Cardiac muscle cell (in vitro differentiated cells and primary cell): ENCODE measurements at places on chromosomes 11 and 22.

DNA sequence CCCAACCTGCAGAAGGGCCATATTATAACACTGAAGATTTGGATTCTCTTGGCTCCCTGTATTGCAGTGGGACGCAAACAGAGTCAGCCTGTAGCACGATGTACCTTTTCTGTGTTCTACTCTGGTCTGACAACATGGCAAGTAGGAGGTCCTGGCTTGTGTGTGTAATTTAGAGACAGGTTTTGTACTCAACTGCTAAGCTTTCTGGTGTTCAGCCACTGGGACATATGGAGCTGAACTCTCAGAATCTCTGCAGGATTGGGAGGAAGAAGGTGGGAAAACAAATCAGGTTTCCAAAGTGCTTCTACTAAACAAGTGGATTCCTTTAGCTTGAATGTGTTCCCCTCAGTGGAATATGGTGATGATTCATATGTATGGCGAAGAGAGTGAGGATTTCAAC is 192.5 kb upstream of the MTMR2 start:
- DNase-seq, result no peak

- peak; percentile 34 for DNase-seq
Measured at GRCh38 chr22:39994566-39995392, at the start of gene FAM83F. FAM83F (plus strand) TSS chr22:39994954; CDS start chr22:39995043, 89 bp downstream.

GRCh38 chr11:121328967-121329679 is 36.6 kb downstream of the SC5D start:
- DNase-seq, result no peak

DNA sequence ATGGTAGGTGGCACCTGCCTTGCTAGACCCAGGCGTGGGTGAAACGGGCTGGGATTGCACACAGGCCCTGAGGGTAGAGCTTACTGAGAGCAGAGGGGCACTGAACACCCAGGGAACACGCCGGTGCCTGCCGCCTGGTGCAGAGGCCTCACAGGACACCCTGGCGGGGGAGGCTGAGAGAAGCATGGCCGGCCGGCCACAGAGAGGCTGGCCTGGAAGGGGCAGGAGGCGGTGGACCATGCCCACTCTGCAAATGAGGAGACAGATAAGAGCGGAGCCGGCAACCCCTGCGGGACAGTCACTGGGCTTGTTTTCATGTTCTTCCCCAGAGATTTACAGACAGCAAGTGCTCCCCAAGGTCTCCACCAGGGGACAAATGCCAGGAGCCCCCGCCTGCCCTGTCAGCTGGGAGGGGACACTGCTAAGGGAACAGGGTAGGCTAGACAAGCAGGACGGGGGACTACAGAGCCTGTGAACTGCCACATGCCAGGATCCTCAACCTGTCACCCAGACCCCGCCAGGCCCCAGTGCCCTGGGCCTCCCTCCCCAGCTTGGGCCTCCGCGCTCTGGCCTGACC is 38.5 kb upstream of the TCF20 start:
- no peak for DNase-seq

- peak; percentile 93 for DNase-seq
Measured at GRCh38 chr22:47328550-47329243, 566.2 kb downstream of the TBC1D22A start.

DNA sequence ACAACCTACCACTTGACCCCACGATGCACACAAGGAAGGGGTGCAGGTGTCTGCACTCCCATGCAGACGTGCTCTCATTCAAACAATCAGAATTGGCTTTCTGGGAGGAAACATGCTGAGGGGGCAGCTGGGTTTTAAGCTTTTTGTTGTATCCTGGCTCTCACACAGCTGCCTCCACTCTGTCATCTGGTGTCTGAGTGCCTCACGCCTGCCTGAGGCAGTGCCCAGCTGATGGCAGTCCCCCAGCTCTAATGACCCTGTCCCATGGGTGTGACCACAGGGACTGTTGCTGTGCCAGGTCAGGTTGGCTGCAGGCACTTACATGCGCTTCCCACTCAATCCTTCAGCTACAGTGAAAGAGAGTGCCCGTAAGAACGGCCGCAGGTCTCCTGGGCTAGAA is 53.7 kb downstream of the ARFGAP3 start:
- no peak for DNase-seq

DNA sequence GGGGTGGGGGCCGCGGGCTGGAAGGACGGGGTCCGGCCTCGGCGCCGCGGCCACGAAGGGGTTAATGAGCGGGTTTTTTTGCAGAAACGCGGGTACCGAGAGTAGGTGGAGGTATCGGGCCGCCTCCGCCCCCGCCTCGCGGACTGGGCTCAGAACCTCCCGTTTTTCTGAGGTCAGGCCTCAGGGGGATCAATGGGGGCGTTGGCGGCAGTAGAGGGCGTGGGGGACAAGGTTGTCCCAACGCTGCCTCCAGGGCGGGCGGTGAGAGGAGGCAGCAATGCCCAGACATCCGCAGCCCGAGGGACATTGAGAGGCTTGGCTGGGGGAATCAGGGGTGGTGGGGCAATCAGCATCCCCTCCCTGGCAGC is 34.8 kb upstream of the PRODH start:
- DNase-seq, result no peak

- DNase-seq, result no peak
Measured at GRCh38 chr11:91802475-91802874, 422.1 kb upstream of the FAT3 start.

GRCh38 chr11:70292863-70293262 is 22.4 kb downstream of the PPFIA1 start:
- DNase-seq, result no peak

DNA sequence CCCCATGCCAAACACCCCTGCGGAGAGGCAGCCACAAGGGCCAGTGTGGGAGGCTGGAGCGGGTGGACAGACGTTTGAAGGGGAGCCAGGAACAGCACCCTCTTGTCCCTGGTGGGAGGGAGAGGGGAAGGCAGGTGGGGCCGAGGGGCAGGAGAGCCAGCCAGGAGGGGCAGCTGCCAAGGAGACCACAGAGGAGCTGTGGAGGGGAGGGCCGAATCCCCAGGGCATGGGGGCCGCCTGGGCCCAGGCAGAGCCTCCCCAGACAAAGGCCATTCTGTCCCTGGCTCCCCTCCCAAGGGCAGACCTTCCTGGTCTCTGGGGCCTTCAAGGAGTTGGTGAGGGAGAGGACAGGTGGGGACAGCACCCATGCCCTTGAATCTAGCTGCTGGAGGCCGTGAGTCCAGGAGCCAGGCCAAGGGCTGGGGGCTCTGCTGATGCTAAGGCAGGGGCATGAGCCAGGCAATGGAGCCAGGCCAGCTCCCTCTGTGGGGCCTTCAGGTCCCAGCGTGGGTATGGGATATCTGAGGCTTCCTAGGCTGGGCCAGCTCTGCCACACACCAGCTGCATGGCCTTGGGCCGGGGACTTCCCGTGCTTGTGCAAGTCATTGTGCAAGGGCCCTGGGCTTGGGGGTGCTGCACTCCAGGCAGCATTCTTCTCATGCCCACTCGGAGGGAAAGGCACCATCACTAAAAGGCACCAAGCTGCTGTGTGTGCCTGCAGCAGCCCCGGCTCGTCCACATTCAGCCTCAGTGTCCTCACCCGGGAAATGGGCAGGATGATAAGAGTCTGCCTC is 11.4 kb downstream of the EMID1 start:
- peak; percentile 74 for DNase-seq

DNA sequence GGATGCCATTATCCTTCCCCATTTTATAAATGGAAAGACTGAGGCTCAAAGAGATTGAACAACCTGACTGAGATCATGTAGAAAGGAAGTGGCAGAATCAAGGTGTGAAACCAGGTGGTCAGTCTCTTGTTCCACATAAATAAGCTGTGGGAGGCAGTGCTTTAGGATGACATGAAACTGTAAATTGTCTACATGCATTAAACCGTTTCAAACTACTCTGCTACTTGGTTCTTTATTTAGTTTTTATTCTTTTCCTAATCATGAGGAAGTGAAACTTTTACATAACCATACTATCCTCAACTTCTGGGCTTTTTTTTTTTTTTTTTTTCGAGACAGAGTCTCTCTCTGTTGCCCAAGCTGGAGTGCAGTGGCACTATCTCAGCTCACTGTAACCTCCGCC is 34.9 kb downstream of the CADM1 start:
- DNase-seq, result no peak

DNA sequence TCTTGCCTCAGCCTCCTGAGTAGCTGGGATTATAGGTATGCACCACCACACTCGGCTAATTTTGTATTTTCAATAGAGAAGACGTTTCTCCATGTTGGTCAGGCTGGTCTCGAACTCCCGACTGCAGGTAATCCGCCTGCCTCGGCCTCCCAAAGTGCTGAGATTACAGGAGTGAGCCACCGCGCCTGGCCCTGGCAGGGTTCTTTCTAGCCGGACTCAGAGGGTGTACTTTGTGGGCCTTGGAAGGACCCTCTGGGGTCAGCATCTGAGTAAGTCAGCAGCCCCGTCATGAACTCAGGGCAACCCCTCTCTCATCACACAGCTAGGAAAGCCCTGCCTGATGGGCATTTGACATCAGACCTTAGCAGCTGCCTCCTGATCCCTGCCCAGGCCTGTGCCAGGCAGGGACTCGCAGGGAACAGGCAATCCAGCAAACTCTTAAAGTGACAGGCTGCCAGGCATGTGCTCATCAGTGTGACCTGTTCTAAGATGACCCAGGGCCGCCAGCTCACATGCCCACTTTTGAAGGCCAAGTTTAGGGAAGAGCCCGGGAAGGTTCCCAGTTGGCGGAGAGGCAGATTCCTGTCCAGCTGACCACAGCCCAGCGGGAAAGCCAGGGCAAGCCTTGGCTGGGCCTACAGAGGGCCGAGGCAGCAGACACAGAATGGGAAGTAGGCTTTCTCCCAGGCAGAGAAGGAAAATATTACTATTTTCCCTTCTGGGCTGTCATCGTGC is 92.9 kb downstream of the MORC2 start:
- no peak for DNase-seq

DNA sequence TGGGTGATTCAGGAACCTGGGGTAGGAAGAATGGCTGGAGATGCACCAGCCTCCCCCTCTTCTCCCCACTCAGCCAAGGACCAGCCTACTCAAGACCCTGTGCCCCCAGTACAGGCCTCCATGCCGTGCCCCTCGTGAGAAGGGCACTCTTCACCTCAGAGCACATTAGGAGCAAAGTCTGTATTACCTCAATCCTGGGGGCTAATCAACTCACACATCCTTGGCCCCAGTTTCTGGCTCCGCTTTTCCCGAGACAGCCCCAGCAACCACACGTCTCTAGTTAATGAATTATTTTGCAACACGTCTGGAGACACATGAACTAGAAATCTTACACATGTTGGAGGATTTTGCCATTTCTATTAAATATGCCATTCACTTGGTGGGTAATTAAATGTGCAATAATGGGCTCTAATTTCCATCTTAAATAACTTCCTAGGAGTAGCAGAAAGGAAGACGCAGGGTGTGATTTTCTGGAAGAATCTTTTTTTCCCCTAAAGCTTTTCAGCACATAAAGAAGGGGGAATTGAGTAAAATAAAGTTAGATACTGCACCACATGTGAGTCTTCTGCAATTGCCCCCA is 63.0 kb downstream of the TMPRSS5 start:
- no peak for DNase-seq

DNA sequence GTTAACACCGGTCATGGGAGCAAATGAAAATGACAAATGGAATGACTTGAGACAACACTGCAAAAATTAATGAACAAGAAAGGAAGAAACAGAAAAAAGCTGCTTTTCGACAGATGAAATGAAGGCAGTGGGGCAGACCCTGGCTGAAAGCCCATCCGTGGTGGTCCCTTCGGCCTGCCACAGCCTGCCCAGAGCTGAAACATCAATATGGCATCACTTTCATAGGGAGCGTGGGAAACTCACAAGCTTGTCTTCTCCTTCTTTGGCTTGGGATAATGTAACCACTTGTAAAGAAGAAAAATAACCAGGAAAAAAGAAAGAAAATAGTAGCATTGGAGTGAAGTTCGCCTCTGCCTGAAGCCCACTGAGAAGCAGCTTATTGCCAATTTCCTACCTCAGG is 78.8 kb downstream of the CTTN start:
- DNase-seq, result no peak

GRCh38 chr11:23278121-23278520 is 417.8 kb upstream of the CCDC179 start:
- peak; percentile 17 for DNase-seq

DNA sequence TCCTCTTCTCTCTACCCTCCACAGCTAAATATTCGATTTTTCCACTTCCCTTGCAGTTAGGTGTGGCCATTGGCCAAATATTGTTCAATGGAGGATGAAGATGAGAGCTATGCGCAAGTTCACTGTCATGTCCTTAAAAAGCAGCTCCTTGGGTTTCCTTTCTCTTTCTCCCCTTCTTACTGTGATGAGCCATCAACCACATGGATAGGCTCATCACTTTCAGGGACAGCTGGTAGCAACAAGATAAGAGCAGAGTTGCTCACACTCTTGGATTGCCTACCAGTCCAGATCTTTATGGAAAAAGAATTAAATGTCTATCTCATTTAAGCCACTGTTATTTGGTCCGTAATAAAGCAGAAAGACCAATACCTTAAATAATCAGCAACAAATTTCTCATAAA is 377.0 kb downstream of the DDX10 start:
- no peak for DNase-seq

DNA sequence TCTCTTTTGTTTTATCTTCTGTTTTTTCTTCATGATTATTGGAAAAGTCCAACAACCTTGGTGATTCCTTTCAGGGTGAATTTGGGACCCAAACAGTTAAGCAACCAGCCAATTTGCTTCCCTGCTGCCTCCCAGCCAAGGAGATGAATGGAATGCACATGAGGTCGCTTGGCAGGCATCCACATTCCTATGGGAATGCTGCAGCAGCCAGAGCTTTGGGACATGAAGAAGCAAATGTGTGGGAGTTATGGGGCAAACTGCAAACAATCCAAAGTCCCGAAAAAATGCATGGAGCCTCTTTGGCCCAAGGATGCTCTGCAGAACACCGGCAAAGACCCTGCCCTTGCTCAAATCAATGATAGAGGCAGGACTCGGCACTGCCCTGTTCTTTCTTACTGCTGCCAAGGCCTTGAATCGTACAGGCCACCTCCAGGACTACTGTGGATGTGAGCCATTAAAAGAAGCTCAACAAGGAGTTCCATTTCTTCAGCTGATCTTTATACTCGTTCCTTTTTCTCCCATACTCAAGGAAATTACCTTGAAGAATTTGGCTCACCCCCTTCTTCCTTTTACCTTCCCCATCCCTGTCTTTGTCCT is 117.3 kb upstream of the TEAD1 start:
- DNase-seq, result peak; percentile 98

DNA sequence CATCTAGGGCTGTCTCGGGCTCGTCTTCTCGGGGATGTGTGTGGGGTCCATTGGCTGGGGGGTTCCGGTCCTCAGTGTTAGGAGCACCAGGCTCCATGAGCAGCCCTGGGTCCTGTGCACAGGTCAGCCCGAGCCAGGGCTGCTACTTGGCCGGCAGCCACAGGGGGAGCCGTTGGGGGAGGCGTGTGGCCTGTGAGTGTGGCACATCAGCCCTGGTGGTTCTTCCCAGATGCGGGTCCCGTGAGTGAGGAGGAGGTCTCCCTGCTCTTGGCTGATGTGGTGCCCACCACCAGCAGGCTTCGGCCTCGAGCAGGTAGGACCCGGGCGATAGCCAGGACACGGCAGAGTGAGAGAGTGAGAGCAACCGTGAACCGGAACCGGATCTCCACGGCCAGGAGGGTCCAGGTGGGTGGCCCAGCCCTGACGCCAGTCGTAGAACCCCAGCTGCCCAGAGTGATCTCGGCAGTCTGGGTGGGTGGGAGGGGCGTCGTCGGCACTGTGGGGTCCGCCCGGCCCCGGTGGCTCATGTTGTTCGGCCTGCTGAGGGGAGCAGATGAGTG is 18.5 kb downstream of the IRF7 start:
- DNase-seq, result no peak
